Uterus (tissue), 4 donors: ENCODE measurements at places on chromosomes 5 and 9. TPM values are rescaled to one million over a fixed set of nuclear protein-coding genes. Genes with fewer than 3 reads are reported as not detected.

PDCD1LG2 gene
- 0.77 TPM for total RNA-seq

NUDT12 gene
- total RNA-seq, result 1.5 TPM

LRRC70 gene
- total RNA-seq, result 17.6 TPM

CDC14B gene
- 40.5 TPM for total RNA-seq

RFX3 gene
- total RNA-seq, result 43.3 TPM
